ENCODE measurements at places on chromosomes 16 and 17. TPM values are rescaled to one million over a fixed set of nuclear protein-coding genes. Genes with fewer than 3 reads are reported as not detected.

The AMZ2 gene
- total RNA-seq: 58.9 TPM

The NPTX1 gene
- total RNA-seq: 0.37 TPM

The CCDC78 gene
- 0.52 TPM for total RNA-seq

- peak; percentile 91 for DNase-seq
Measured at GRCh38 chr16:30535777-30536190, 1.1 kb upstream of the ZNF747 start.

DNA sequence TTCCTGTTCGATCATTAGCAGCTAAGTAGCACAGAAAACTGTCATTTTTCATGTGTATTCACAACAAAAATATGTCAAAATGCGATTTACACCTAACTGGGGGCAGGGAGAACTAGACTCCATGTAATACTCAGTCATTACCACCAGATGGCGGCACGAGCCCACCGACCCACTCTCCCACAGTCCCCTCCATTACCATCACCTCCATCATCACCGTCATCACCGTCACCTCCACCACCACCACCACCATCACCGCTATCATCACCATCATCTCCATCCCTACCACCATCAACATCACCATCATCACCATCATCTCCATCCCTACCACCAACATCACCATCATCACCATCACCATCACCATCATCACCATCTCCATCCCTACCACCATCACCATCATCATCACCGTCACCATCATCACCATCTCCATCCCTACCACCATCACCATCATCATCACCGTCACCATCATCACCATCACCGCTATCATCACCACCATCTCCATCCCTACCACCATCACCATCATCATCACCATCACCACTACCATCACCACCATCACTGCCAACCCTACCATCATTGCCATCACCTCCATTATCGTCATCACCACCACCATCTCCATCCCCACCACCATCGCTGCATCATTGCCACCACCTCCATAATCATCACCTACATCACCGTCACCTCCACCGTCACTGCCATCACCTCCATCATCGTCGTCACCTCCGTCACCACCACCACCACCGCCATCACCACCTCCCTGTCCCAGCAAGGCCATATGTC is 14.4 kb downstream of the NDUFAF8 start:
- DNase-seq: no peak

The KCNJ18 gene
- not detected for total RNA-seq
